ENCODE measurements at places on chromosomes 6 and 20. TPM values are rescaled to one million over a fixed set of nuclear protein-coding genes. Genes with fewer than 3 reads are reported as not detected.

GRCh38 chr6:90581146-90581545 lies 5.7 kb downstream of the MAP3K7 start:
- no peak for DNase-seq

DNA sequence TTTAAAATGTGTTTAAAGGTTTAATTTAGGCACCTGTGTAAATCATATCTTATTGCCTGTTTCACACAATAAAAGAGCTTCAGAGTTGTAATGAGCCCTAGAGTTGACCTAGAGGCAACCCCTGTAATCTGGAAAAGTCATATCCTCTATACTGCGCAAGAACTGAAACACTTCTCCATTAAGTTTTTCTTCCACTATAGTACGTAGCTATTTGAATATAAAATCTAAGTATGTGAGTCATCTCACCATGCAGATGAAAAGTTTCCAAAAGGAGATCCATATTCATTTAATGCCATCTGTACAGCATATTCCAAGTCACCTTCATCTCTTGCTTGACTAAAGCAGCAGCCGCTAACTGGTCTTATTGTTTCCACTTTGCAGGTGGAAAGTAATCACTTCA lies 26.0 kb upstream of the TAAR1 start:
- DNase-seq: peak; percentile 13

DNA sequence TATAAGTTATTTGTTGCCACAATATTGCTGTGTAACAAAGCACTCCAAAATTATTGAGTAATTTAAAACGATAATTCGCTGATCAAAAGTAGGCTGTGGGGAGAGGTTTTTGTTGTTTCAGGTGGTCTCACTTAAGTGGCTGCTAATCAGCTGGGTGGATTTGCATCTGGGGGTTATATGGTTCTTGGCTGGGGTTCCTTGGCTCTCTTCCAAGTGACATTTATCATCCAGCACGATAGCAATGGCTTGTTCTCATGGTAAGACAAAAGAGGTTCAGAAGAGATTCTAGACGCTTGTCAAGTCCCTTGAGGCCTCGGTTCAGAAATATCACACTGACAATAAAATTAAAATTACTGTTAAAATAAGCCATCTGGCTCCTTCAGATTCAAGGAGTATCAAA lies 1648.8 kb downstream of the GRIK2 start:
- DNase-seq: no peak

DNA sequence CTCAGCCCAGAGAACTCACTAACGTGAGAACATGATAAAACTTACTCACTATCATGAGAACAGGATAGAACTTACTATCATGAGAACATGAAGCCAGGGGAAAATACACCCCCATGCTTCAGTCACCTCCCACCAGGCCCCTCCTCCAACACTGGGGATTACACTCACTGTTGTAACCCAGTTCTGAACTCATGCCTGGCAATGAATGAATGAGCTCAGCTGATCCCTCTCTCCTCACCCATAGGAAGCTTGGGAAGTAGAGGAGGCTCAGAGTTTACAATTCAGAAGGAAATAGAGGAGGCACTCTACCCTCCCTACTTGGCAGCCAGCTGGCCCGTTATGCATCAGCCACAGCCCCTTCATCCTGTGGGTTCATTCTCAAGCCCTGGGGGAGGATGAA lies 102.5 kb downstream of the EYA2 start:
- DNase-seq: no peak

DNA sequence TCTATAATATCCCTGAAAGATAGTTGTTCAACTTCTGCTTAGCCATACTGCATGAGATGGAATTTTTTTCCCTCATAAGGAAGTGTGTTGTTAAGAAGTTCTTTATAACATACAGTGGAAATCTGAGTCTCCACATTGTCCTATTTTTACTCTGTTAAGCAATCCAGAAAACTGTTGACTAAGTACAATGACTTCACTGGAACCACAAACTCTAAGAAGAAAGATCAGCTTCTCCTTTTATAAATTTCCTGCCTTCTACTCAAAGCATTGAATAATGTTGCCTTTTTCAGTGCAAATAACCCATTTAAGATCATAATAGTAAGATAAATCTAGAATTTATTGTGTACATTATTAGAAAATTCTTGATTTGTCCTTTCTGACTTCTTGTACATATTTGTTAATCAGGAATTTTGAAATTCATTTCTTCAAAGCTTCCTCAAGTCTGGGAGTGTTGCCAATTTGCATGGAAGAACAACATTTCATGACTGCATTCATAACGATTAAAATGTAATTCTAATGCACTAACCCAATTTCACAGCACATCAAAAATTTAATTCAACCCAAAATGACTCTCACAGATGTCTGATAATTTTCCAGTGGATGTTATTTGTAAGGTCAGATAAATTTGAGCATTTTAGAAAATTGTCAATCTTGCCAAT lies 45.6 kb upstream of the ANKEF1 start:
- peak; percentile 59 for DNase-seq

GRCh38 chr20:19692100-19692499 lies 66.0 kb upstream of the RIN2 start:
- no peak for DNase-seq

The STX11 gene
- polyA plus RNA-seq: 2.3 TPM

Data from muscle of back (tissue), 13 donors.